ENCODE measurements at places on chromosomes 1 and 21.

- no peak for DNase-seq
Observed at GRCh38 chr1:56992318-56993125, 26.7 kb upstream of the C8B start.

GRCh38 chr1:224472806-224473205 lies 38.2 kb upstream of the WDR26 start:
- DNase-seq, result no peak

GRCh38 chr1:112589766-112590165 lies 29.2 kb downstream of the ST7L start:
- no peak for DNase-seq

- no peak for DNase-seq
Observed at GRCh38 chr1:236608930-236609726, 4.8 kb upstream of the HEATR1 start.

DNA sequence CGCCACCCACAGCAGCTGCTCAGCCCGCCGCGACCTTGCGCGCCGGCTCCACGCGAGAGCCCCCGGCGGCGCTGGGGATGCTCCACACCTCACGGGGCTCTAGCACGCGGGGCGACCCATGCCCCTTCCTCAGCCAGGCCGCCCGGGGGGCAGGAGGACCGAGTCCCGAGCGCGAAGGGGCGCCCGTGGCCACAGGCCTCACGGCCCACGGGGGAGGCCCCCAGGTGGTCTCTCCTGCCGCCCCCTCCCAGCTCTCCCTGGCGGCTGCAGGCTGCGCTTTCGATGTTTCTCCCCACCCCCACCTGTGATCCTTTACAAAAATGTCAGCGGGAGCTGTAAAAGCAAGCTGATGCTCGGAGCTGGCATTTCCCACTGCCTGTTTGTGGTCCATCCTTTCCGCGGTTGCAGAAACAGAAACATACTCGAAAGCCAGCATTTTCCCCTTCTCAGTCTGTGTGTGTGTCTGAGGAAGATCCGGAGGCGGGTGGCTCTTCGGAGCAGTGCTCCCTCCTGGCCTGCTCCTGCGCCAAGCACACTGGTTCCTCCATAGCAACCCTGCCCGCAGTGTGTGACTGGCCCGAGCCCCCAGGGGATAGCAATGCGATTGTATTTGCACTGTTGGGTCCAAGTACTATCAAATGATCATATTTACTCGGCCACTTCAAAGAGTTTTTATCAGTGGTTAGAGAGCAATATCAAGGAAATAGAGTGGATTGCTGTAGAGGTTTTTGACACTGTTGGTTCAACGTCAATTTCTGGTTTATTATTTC lies 2.1 kb downstream of the KIF26B start:
- DNase-seq, result peak; percentile 83
